NCI-H2081 treated with DMSO at 0.1 percent for 48 hours (cell line): ENCODE measurements at places on chromosomes 2 and 18.

- DNase-seq: no peak
These were observed 50.4 kb upstream of the CYRIA start for GRCh38 chr2:16716024-16716423.

DNA sequence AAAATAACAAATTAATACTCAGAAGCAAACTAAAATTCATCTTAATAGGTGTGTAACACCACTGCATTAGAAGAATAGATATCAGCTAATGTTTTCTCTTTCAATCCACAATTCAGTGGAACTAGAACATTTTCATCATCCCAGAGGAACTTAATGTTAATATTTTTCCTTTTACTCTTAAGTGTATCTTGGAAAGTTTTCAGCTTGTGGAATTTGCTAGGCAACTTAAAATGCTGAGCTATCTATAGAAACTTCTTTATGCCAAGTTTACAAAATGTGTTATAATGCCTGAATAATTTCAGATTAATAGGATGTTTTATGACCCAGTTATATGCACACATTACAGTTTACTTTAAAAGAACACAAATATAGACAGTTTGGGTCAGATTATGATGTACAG lies 86.6 kb upstream of the FAM237A start:
- no peak for DNase-seq

DNA sequence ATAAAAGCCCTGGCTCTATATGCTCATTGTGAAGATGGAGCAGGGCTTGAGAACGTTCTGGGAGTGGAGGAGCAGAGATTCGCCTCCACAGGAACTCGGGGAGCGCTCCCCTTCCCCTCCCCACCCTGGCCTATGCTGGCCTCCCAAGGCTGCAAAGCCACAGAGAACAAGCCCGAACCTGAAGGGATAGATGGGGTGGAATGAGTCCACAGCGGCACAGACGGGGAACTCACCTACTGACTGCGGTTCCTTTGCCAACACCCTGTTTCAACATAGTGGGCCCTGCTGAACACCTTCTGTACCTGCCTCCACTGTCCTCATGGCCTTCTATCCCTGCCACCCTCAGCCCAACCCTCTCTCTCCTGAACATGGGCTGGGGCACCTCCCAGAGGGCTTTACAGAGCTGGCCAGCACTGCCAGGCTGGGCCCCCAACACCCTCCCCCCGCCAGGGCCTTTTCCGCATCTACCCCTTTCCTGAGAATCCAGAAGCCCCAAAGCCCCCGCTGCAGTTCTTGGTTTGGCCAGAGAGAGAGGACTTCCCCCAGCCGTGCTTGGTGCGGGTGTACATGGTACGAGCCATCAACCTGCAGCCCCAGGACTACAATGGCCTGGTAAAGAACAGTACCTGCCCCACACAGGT lies 41.5 kb downstream of the LMAN2L start:
- no peak for DNase-seq

GRCh38 chr18:27206411-27206810 lies 21.3 kb upstream of the CHST9 start:
- DNase-seq: no peak

GRCh38 chr2:217712431-217712830 lies 290.4 kb downstream of the TNS1 start:
- no peak for DNase-seq

DNA sequence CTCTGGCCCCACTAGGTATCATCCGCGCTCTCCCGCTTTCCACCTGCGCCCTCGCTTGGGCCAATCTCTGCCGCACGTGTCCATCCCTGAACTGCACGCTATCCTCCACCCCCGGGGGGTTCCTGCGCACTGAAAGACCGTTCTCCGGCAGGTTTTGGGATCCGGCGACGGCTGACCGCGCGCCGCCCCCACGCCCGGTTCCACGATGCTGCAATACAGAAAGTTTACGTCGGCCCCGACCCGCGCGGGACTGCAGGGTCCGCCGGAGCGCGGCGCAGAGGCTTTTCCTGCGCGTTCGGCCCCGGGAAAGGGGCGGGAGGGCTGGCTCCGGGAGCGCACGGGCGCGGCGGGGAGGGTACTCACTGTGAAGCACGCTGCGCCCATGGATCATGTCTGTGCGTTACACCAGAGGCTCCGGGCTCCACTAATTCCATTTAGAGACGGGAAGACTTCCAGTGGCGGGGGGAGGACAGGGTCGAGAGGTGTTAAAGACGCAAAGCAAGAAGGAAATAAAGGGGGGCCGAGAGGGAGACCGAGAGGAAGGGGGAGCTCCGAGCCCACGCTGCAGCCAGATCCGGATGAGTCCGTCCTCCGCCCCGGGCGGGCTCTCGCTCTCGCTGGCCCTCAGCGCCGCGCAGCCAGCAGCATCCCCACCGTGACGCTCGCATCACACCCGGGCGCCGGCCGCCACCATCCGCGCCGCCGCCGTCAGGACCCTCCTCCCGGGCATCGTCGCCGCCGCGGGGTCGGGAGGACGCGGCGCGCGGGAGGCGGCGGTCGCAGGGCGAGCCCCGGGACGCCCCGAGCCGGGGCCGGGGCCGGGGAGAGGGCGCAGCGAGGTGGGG lies 664 bp downstream of the NETO1 start:
- DNase-seq: no peak

DNA sequence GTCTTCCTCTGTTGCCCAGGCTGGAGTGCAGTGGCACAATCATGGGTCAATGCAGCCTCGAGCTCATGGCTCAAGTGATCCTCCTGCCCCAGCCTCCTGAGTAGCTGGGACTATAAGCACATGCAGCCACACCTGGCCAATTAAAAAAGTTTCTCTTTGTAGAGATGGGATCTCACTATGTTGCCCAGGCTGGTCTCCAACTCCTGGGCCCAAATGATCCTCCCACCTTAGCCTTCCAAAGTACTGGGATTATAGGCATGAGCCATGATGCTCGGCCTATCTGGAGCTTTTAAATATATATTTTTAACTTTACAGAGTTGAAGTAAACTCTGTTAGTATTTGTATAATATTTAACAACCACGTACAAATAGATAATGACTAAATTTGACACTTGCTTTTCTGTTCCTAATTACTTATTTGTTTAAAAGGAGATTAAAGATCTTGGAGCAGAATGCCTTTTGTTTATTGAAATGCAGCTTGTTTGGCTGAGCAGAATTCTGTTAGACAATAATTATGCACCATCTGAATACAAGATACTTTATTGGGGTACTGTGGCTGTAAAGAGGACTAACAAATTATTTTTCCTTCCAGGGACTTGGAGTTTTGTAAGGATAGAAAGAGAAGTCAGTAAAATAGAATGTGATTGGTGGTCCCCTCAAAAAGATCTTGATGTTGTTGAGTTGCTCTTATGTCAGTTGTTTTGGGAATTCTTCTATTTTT lies 175.0 kb downstream of the FMNL2 start:
- no peak for DNase-seq

- DNase-seq: no peak
These were observed 499.6 kb upstream of the RAB6C start for GRCh38 chr2:129479892-129480291.

DNA sequence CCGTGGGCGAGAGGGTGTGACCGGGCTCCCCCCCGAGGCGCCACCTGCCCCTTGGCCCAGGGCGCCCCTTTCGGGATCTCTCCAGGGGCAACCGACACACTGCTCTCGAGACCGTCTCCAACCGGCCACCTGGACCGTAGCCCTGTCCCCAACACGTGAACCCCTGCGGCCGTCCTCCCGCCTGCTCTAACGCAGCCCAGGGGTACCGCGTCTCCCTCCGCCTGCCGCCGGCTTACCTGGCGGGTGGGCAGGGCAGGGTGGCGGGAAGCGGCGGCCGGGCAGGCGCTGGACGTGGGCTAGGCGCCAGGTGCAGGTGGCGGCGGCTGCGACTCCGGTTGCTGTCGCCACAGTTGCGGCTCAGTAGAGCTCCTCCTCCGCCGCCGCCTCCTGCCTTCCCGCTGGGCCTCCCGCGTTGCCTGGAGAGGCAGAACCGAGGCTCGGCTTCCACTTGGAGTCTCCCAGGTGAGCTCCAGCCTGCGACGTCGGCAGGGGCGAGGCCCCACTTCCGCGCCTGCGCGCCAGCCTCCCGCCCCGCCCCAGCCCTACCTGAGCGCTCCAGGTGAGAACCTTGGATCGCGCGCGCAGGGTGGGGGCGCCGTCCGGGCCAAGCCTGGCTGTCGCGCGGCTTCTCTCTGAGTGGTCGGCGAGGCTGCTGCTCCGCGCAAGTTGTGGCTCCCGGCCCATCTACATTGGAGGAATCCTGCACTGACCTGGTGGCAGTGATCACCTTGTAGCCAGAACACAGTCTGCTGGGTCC lies at the start of gene GALNT3:
TSS of gene GALNT3 (minus strand) at position 469 of the 757 bp plus-strand sequence. CDS start 23,547 bp downstream, outside the sequence.
- DNase-seq: peak; percentile 87

- no peak for DNase-seq
These were observed 295.8 kb downstream of the SP3 start for GRCh38 chr2:173669271-173669853.

DNA sequence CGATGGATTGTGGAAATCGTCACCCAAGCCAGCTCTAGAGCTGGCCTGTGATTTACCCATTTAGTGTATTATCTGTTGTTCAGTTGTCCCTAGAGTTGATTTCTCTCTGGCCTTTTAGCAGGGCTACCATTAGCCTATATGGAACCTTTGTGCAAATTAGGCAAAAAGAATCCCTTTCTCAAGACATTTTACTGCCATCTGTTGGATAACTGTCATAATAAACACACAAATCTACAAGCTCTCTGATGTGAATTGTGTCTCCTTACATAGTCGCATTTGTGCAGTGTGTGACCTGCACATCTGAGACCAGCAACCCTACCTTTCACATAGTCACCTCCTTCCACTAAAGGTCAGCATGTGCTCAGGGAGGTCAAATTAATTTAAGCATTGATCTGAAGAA lies 34.0 kb downstream of the LOXHD1 start:
- DNase-seq: no peak

- DNase-seq: no peak
These were observed 769.6 kb upstream of the CRIM1 start for GRCh38 chr2:35585972-35586371.

GRCh38 chr2:218618102-218618860 lies 10.6 kb downstream of the PLCD4 start:
- no peak for DNase-seq

- no peak for DNase-seq
These were observed 304.6 kb downstream of the PARD3B start for GRCh38 chr2:204849892-204850291.

- DNase-seq: no peak
These were observed 465.0 kb upstream of the CWC22 start for GRCh38 chr2:180472133-180472532.

GRCh38 chr18:49656073-49656692 lies 94.3 kb downstream of the LIPG start:
- no peak for DNase-seq

- DNase-seq: no peak
These were observed 653.3 kb upstream of the PKDCC start for GRCh38 chr2:41394541-41394940.

GRCh38 chr2:103785432-103785831 lies 1023.6 kb downstream of the TMEM182 start:
- DNase-seq: no peak

DNA sequence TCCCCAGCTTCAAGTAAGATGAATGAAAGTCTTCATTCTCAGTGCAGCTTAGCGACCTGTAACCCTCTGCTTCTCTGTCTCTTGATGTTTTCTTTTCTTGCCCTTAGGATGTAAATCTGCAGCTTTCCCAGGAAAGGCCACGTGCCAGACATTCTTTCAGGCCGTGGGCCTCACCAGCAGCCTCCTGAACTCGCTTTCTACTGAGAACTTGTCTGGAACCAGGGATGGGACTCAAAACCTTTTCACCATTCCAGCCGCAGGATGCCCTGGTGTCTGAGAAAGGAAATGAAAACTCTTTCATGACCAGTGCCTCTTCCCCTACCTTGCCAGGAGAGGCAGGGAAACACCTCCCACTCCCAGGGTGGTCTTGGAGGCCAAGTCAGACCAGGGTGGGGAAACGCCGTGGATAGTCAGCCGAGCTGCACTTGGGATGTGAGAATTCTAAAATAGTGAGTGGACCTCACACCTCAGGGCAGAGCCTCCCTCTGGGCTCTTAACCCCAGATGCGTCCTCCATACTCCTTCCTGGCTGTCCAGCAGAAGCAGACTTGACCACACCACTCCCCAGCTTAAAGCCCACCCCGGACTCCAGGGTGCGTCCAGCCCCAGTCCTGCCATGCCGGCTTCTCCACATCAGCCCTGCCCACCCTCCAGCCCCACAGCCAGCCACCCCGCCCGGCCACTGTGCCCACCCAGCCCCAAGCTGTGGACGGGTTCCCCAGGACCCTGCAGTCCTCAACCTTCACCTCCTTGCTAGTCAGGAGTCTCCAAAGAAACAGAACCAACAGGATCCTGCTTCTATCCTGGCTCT lies 115.5 kb downstream of the TWIST2 start:
- no peak for DNase-seq

GRCh38 chr18:54612237-54612636 lies 21.2 kb downstream of the DYNAP start:
- no peak for DNase-seq

GRCh38 chr2:197969391-197969893 lies 165.0 kb downstream of the PLCL1 start:
- DNase-seq: no peak

DNA sequence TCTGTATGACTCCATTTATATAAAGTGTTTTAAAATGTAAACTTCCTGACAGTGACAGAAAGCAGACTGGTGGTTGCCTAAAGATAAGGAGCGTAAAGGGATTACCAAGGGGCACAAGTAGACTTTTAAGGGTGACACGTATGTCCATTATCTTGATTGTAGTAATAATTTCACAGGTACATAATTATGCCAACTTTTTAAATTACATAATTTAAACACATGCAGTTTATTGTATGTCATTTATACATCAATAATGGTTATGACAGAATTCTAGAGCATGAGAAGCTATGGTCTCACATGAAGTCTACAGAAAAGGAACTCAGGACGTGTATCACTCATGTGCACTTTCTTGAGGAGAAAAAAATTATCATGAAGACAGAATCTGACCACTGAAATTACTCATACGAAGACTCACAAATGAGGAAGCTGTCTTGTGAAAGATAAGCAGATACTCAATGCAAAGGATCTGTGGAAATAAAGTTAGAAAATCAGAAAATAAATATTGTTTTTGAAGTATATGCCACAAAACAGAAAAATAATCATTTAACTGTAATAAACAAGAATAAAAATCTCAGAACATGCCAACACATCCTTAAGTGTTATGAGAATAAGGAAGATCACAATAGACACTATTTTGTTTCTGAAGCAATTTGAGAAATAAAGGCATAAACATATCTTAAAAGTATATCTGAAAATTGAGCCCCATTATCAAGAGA lies 84.4 kb downstream of the TMEM131 start:
- no peak for DNase-seq

GRCh38 chr2:8986327-8986976 lies 17.0 kb downstream of the MBOAT2 start:
- no peak for DNase-seq
